ENCODE measurements at places on chromosomes 7 and 10.

DNA sequence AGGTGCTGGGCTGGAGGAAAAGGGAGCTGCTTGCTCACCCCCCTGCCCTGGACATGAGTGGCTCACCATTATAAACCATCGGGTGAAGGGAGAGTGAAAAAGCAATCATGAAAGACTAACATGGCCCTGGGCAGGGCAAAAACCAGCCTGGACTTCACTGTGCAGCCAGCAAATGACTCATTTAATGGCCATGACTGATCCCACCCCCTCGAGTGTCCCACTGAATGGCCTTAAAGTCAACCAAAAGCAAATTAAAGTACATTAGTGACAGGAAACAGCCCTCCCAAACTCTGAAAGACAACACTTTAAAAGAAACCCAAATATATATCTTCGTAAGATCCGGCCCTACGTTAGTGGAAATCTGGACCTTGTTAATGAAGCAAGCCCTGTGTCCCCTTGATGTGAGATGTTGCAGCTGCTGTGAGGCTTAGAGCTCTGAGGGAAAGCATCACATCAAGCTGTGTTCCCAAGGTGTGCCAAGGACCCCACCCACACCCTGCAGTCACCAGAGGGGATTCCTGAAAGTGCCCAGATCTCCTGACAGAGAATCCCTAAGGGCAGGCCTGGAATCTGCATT lies 31.2 kb downstream of the ADCYAP1R1 start:
- H3K4me3 ChIP-seq, result no peak overlapping the region
- no peak for DNase-seq
- H3K27me3 ChIP-seq, result peaks cover 53% of the 10 kb centered on the region
- H3K4me1 ChIP-seq, result peaks cover 5% of the 10 kb centered on the region

DNA sequence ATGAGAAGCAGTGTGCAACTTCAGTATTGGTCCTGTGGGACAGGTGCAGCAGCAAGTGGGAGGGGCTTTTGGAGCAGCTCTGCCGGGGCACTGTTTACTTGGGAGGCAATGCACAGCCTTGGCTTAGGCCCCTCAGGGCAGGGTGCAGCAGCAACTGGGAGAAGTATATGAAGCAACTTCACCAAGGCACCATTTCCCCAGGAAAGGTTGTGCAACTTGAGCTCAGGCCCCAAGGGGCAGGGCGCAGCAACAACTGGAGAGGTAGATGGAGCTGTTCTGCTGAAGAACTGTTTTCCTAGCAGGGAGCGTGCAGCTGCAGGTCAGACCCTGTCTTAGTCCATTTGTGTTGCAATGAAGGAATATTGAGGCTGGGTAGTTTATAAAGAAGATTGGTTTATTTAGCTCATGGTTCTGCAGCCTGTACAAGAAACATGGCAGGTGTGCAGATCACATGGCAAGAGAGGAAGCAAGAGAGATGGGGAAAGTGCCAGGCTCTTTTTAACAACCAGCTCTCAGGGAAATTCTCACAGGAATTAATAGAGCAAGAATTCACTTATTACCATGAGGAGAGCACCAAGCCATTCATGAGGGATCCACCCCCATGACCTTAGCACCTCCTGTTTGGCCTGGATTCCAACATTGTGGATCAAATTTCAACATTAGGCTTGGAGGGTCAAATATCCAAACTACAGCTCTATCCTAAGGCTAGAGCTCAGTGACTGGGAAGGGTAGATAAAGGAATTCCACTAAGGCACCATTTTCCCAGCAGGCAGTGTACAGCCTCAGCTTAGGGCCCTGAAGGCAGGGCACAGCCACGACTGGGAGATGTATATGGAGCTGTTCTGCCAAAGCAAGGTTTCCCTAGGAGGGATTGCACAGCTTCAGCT lies 10.9 kb downstream of the GPR141 start:
- DNase-seq, result no peak
- H3K4me1 ChIP-seq, result no peaks in the 10 kb centered on the region
- no peak overlapping the region for H3K27ac ChIP-seq
- no peaks in the 10 kb centered on the region for H3K36me3 ChIP-seq
- peaks cover 11% of the 10 kb centered on the region for H3K27me3 ChIP-seq

DNA sequence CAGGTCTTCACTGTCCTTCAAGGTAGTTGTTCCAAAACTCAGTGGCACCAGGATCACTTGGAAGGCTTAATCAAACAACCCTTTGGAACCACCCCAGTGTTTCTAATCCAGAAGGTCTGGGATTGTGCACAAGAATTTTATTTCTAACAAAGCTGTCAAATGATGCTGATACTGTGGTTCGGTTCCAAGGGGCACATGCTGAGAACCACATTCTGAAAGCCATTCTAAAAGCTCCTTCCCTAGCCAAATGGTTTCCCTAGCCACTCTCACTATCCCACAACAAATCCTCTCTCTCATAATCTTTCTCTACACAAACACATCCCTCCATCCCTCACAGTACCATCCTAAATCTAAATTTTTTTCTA lies 52.1 kb downstream of the MACC1 start:
- H3K4me3 ChIP-seq, result no peak overlapping the region
- H3K27me3 ChIP-seq, result no peaks in the 10 kb centered on the region
- H3K4me1 ChIP-seq, result no peaks in the 10 kb centered on the region
- no peak overlapping the region for H3K27ac ChIP-seq
- no peak for DNase-seq
- no peaks in the 10 kb centered on the region for H3K36me3 ChIP-seq

GRCh38 chr7:16592395-16592794 lies 53.2 kb downstream of the ANKMY2 start:
- no peak for DNase-seq
- no peaks in the 10 kb centered on the region for H3K27me3 ChIP-seq
- H3K4me1 ChIP-seq, result no peaks in the 10 kb centered on the region
- H3K4me3 ChIP-seq, result no peak overlapping the region
- no peaks in the 10 kb centered on the region for H3K36me3 ChIP-seq
- H3K27ac ChIP-seq, result no peak overlapping the region

Measured in T-helper 17 cell (primary cell).